Activated naive CD8-positive, alpha-beta T cell treated with anti-CD3 and anti-CD28 coated beads, Interleukin-2, amount 50 U/mL, for 16 hours (primary cell): ENCODE measurements at places on chromosomes 3 and 15.

GRCh38 chr15:64507293-64507802, 47.0 kb downstream of the ZNF609 start:
- no peak for DNase-seq

GRCh38 chr3:27535809-27536392, 51.7 kb upstream of the SLC4A7 start:
- DNase-seq, result no peak

DNA sequence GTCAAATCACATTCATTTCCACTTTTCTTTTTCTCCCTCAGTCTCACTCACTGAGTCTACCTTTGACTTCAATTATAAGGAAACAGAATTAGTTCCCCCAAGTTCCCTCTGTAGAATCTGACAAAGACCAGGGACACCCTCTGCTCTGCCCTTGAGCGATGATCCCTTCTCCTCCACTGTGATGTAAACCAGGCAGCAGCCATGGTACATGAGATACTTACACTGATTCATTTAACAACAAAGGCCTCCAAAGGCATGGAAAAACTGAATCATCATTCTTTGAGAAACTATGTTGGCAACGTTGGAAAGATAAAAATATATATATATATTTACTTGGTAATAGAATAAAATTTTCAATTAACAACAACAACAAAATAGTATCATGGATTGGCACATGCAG, 84.1 kb downstream of the P3H2 start:
- DNase-seq, result no peak

- no peak for DNase-seq
Observed at GRCh38 chr3:58824285-58824684, 157.7 kb upstream of the FAM3D start.

DNA sequence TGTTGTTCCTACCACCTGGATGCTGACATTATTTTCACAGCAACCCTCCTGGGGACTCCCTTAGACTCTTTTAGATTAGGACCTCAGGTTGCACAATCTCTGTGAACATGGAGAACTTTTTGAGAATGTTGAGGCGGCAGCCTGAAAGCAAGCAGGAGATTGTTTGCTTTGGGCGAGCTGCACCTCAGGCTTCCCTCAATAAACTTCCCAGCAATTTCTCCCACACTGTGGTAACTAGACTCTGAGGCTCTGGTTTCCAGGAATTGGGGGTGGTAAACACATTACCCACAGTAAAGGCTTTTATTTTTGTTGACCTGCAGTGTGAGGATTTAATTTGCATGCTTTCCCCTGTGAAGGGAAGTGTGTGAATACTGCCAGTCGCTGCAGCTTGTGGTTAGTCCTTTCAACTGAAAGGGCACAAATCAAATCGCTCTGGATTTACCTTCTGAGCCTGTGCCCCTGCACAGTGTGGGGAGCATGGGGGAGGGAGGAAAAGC, 35.2 kb upstream of the SIAH2 start:
- no peak for DNase-seq

- DNase-seq, result no peak
Observed at GRCh38 chr15:85563328-85563727, 182.9 kb downstream of the AKAP13 start.

DNA sequence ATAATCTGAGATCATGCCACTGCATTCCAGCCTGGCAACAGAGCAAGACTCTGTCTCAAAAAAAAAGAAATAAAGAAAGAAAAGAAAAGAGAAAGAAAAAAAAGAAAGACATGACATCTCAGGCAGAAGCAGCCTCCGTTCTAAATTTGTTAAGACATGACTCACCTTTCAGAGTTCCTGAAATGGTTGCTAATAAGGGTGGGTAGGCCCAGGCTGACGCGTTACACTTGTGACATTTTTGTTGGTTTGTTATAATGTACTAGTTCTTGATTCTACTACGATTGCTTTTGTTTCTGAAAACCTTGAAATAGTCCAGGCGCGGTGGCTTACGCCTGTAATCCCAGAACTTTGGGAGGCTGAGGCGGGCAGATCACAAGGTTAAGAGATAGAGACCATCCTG, 21.0 kb downstream of the SLC25A20 start:
- no peak for DNase-seq

GRCh38 chr15:32909431-32909830, 191.6 kb downstream of the GREM1 start:
- DNase-seq, result no peak
